ENCODE measurements at places on chromosomes 7 and 10.

GRCh38 chr10:69632516-69633199 is 2.6 kb downstream of the FAM241B start:
- DNase-seq: peak; percentile 37

- DNase-seq: no peak
These were observed 10.8 kb upstream of the NKX2-3 start for GRCh38 chr10:99521765-99522469.

GRCh38 chr7:24864214-24864817 is 107.1 kb upstream of the GSDME start:
- DNase-seq: no peak

- no peak for DNase-seq
These were observed 647.7 kb downstream of the GATA3 start for GRCh38 chr10:8702181-8702580.

DNA sequence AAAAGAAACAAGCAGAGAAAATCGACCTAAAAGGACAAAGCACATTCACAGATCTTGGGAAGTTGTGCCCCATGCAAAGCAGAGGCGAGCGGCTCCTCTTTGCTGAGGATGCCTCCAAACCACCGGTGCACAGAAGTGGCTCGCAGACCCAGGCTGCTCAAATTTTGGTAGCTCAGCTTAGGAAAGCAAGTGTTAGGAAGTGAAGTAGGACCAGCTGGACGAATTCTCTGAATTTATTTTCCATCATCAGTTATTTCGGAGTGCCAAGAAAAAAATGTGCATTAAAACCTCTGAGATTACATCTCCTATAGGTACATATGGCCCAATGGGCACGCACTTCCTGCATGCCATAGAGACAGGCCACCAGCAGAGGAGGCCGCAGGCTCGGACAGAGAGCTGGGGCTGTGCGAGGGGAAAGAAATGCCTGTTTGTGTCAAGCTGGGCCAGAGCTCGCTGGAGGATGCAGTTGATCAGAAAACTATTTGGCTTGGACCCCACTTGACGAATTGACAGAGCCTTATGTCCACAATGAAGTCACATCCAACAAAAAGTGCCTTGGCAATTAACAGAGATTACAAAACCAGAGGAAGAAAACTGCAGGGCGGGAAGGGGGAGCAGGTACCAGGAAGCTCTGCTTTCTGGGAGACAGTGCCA is 122.3 kb upstream of the LYZL2 start:
- DNase-seq: peak; percentile 92

DNA sequence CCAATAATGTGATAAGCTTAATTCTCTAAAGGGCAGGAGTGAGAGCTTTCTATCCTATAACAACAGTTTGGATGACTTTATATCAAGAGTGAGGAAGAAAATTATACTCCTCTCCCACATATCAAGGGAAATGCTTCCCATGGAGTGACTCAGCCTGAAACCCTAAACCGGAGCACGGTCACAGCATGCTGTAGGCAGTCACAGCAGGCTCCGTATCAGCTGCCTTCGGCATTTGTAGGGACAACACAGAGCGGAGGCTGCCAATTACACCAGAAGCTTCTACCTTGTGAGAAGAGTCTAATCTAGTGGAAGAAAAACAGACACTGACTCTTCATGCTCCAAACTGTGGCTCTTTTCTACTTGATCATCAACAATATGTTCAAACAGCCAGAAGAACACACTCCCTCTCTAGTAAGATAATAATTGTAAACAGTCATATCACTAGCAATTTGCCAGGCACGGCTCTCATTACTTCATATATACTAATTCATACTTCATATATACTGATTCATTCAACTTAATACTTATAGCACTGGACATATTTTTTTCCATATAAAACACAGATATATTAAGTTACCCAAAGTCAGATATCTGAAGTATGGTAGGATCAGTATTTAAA is 65.9 kb downstream of the DGKB start:
- DNase-seq: no peak

DNA sequence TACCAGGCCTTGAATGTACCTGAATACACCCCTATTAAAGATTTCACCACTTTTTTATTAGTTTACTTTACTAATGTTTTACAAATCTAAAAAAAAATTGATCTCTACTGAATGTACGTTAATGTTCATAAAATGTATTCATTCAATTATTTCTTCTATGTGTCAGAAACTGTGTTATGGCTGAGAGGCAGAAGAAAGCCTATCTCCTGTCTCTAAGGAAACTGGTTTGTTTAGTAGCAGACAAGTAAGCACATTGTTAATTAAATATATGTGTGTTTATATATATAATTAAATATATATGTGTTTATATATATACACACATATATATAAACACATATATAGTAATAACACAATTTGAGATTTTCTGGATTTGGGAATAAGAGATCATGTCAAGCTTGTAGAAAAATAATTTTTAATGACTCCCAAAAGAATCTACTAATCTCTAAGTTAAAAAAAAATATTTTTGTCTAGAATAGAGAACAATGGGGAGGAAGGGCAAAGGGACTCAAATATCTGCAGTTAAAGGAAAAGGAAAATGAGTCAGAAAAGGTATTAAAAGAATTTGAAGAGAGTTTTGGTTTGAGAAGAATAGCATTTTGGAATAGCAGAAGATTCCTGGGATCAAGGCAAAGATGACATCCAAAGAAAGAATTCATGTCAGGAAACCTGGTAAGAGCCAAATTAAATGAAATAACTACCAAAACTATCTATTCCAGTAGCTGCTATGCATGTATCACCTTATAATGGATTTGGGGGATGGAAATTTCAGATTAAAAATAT is 92.1 kb downstream of the CH25H start:
- no peak for DNase-seq

- peak; percentile 67 for DNase-seq
These were observed 8.4 kb upstream of the LFNG start for GRCh38 chr7:2510909-2511768.

DNA sequence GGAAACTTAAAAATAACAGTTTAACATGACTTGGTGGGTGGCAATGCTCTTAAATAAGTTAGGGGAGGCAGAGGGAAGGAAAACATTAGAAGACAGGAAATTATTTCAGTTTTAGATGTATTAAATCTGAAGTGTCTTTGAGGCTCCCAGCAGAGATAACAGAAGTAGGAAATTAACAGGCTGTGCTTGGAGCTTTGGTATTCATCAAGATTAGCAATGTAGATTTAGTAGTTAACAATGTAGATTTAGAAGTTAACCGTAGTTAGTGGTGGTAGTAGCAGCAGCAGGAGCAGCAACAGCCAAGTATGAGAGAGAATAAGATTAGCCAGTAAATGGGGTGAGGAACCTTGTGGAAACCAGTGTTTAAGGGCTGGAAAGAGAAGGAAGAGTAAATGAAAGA is 48.7 kb upstream of the UBN2 start:
- DNase-seq: no peak

DNA sequence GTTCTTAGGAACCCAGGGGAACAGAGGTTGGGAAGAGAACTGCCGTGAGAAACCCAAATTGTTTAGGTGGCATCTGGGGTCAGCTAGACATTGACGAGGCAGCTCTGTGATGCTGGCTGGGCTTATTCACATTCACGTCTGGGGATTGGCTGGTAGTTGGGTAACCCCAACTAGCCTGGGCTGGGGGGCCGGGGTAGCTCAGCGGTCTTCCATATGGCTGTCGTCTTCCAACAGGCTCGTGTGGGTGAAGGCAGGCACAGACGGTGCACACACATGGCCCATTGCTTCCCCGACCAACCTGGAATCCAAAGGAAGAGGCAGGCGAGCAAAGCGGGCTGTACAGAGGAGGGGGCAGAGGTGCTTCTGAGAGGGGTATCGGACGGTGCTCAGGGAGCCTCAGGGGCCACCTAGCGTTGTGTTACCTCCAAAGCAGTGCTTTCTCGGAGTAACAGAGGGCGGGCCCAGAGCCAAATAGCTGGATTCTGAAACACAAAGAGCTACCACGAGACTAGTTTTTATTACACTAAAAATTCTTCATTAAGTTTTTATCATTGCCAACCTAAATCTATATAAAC is 34.5 kb downstream of the MKI67 start:
- DNase-seq: no peak

- no peak for DNase-seq
These were observed 48.2 kb downstream of the EZH2 start for GRCh38 chr7:148835854-148836253.

DNA sequence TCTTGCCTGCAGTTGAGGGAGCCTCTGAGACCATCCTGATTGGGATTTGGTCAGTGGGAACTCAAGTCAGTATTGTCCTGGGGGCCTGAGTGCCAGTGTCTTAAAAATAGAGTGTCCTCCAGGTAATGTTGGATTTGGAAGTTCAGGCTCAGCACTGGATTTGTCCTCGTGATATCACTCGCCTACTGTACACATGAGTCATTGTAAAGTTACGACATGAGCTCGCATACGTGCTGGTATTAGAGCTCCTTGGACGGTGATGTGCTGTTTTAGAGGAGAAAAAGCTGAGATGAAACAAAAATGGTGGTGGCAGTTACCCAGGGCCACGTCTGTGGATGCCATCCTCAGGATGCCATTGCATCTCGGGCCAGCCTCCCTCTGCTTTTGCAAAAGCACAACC is 78.2 kb downstream of the MGMT start:
- no peak for DNase-seq

DNA sequence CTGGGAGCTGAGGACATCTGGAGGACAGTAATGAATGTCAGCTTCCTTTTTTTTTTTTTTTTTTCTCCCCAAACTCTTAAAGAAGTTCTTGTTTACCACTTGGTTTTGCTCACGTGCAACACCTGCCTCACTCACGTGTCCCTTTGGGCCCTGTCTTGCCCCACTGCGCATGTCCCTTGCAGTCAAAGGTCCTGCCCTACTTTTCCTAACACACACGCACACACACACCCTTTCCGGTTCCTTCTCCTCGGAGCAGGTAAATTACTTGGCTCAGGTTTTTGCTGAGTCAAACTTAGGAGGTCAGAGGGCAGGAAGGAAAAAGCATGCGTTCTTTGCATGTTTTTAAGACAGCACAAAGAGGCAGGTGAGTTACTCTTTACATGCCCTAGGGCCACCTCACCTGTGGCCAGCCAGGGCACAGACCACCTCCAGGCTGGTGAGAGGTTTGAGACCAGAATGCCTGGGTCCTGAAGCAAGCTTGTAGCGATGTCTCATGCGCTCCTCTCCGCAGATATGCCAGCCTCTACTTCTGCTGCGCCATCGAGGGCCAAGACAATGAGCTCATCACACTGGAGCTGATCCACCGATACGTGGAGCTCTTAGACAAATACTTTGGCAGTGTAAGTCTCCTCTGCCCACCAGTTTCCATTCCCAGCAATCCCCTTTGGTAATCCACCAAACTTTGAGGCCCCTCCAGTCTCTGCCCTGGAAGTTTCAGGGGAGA is 2.8 kb downstream of the AP1S1 start:
- no peak for DNase-seq

- DNase-seq: no peak
These were observed 72.1 kb upstream of the CDK1 start for GRCh38 chr10:60706146-60706545.

- no peak for DNase-seq
These were observed 134.6 kb downstream of the RNF216 start for GRCh38 chr7:5646846-5647245.

GRCh38 chr7:94655126-94655847 is 646 bp downstream of the SGCE start:
- DNase-seq: no peak

GRCh38 chr7:69753981-69754380 is 155.7 kb downstream of the AUTS2 start:
- no peak for DNase-seq

DNA sequence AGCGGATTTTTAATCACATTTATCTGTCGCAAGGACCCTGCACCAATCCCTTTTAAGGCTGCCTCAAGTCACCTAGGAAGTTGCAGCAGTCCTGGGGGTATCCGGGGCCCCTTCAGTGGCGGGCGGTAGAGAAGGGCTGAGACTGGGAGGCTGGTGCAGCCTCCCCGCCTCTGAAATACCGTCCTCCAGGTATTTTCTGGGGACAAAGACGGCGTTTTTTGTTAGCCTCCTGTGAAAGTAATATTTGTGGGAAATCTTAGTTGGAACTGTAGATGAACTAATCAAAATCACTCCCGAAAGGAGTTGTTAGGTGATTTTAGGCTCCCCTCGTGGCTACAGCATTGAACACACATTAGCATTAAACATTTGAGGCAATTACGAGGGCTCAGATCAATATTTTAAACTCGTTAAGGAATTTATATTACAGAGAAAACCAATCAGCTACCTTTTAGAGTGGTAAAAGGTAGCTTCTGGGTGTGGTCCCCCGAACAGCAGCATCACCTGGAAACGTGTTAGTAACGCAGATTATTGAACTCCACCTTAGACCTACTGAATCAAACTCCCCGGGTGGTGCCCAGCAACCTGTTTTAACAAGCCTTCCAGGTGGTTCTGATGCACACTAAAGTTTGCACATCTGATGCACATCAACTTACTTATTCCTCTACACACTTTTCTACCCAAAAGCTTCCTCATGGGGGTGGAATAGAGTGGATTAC is 530 bp upstream of the ANXA7 start:
- no peak for DNase-seq

GRCh38 chr10:62594093-62594520 is 210.4 kb upstream of the ADO start:
- peak; percentile 61 for DNase-seq

DNA sequence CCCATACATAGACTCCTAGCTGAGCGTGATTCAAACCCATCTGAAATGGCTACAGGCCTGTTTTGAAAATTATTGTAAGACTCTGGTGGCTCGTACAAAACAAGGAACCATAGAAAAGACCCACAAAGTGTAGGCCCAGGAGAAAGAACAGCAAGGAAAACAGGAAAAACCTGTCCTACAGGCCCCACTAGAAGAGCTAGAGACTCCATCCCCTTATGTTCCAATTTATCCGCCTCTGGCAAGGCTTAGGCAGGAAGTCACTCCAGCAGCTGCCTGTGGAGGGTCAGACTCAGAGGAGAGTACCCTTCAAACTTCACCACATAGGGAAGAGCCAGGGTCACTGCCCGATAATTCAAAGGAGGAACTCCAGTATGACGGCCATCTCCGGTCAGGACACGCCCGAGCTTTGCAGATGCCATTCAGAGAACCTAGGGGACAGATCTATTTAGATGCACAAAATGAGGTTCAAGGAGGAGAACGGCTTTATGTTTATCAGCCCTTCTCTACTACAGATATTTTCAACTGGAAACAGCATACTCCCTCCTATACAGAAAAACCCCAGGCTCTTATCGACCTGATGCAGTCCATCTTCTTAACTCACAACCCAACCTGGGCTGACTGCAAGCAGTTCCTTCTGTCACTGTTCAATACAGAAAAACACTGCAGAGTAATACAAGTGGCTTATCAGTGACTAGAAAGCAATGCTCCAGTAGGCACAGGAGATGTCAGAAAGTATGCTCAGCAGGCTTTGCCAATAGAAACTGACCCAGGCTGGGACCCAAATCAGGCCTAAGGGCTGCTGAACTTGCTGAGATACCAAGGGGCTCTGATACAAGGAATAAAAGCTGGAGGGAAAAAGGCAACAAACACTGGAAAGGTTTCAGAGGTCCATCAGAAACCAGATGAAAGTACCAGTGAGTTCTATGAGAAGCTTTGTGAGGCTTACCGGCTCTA is 8.6 kb upstream of the ZNF33B start:
- DNase-seq: no peak

DNA sequence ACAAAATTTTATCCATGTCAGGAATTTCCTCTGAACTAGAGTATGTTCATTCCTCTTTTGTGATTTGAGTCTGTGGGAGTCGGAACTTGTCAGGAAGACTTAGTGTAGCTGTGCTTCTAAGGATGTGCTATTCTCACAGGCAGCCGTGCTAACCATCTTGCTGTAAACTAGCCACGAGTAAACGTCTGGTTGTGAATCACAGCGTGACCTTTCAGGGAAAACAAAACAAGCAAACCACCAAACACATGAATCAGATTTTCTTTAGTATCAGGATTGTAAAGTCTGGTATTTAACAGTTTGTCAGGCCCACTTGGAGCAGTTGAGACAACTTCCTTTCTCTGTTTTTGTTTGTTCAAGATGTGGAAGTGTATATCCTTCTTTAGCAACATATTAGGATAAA is 32.0 kb downstream of the AUTS2 start:
- DNase-seq: no peak
